ENCODE measurements at places on chromosomes 16 and 17. TPM values are rescaled to one million over a fixed set of nuclear protein-coding genes. Genes with fewer than 3 reads are reported as not detected.
A peak's percentile ranks its signal among the peaks of the same experiment; 100 is the strongest.

The CHST4 gene
- not detected for total RNA-seq

GRCh38 chr16:11239644-11240632 is 16.1 kb downstream of the SOCS1 start:
- DNase-seq = no peak

DNA sequence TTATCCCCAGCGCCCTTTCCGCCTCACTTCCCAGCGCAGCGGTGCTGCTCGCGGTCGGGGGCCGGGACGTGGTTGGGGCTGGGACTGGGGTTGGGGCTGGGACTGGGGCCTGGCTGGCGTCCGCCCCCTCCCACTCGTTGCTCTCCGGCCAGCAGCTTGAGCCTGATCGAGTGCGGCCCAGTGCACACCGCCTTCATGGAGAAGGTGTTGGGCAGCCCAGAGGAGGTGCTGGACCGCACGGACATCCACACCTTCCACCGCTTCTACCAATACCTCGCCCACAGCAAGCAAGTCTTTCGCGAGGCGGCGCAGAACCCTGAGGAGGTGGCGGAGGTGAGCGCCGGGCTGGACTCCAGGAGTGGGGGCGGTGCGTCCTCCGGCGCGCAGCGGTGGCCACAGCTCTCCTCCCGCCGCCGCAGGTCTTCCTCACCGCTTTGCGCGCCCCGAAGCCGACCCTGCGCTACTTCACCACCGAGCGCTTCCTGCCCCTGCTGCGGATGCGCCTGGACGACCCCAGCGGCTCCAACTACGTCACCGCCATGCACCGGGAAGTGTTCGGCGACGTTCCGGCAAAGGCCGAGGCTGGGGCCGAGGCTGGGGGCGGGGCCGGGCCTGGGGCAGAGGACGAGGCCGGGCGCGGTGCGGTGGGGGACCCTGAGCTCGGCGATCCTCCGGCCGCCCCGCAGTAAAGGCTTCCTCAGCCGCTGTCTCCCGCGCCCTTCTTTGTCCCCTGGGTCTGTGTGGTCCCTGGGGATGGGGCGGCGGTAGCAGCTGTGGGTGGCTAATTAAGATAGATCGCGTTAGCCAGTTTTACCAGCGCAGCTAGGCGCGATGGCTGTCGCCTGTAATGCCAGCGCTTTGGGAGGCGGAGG is 1.8 kb downstream of the HSD17B1 start:
- DNase-seq = peak; percentile 93

- DNase-seq = no peak
Observed at GRCh38 chr17:76388966-76389888, 4.8 kb downstream of the SPHK1 start.

DNA sequence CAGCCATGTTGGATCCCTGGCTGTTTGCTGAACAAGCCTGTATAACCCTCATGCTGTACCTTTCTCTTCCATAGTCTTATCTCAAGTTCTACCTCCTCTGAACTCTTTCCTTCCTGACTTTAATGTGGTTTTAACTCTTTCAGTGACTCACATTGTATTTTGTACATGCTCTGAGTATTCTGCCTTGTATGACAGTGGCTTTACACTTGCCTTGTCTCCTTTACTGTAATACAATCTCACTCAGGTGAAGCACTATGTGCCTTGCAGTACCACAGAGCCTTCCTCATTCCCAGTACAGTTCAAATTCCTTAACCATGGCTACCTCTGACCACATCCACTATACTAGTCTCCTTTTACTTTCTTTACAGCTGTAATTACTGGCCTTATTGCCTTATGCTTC is 14.1 kb downstream of the PSMD11 start:
- DNase-seq = no peak

DNA sequence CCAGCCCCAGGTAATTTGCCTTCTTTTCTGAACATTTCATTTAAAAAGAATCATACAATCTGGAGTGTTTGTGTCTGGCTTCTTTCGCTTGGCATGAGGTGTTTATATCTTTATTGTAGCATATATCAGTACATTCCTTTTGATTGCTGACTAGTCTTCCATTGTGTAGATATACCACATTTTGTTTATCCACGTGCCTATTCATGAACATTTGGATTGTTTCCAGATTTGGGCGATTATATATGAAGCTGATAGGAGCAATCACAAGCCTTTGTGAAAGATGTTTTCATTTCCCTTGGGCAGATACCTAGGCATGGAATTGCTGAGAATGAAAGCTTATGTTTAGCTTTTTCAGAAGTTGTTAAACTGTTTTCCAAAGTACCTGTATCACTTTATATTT is 120.3 kb downstream of the AATF start:
- DNase-seq = no peak

DNA sequence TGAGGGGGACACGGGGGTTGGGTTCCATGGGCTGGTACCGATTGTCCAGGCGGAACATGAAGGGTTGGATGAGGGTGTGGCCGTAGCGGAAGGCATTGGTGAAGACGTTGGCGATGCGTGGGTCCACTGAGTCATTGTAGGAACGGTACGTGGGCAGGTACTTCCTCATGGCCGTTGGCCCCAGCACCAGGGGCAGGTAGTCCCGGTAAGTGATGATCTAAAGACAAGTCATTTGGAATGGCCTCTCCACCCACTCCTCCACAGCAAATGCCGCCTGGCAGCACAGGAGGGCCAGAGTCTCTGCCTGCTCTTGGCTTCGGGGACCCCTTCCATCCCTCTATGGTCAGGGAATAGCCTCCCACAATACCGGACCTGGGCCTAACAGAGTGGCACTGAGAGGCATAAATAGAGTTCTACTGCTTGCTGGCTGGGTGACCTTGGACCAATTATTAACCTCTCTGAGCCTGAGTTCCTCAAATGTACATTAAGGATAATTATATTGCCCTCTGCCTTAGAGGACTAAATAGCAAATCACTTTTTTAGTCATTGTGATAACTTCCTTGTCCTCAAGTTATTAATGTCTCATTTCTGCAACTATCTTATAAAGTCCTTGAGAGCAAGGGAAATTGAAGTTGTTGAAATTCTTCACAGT is 7.2 kb downstream of the MPO start:
- no peak for DNase-seq

The TMEM238L gene
- total RNA-seq = not detected

The LDAF1 gene
- 143 TPM for total RNA-seq

DNA sequence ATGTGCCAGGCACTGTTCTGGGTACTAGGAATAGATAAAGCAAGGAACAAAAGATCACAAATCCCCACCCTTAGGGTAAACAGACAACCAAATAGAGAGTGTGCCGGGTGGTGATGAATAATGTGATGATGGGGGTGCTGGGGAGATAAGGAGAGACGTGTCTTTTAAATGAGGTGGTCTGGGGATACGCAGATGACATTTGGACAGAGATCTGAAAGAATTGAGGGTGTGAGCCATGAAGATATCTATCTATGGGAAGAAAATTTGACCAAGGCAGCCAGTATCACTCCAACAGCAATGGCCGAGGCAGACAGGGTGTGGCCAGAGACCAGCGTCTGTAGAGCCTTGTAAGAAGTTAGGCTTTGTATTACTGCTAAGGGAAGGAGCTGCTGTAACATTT is 165.3 kb downstream of the MRTFB start:
- no peak for DNase-seq

- DNase-seq = no peak
Observed at GRCh38 chr17:39756380-39757079, 18.8 kb downstream of the GRB7 start.

The CEMP1 gene
- total RNA-seq = not detected

The TMEM88 gene
- 32.6 TPM for total RNA-seq

- DNase-seq = no peak
Observed at GRCh38 chr17:57442401-57442823, 186.1 kb downstream of the MSI2 start.

The CDRT15 gene
- not detected for total RNA-seq

The OR3A3 gene
- total RNA-seq = not detected

The TBC1D3I gene
- total RNA-seq = 0.20 TPM

DNA sequence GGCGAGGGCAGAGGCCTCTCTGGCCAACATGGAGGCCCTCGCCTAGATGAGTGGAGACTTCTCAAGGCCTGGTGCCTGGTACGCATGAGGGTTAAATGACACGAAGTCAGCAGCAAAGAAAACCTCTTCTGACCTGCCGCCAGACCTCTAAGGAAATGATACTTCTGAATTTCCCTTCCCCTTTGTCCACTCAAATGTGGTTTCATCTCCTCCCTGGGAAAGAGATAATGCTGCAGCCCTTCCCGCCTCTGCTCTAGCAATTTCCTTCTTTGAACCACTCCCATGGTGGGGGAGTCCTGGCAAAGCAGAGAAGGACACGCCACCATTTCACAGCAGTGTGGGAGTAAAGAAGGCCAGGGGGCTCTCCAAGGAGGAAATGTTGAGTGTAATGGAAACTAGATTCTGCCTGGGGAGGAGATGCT is 65.7 kb upstream of the BCAR1 start:
- DNase-seq = no peak

- peak; percentile 97 for DNase-seq
Observed at GRCh38 chr17:8151641-8152111, 528 bp downstream of the PER1 start.

DNA sequence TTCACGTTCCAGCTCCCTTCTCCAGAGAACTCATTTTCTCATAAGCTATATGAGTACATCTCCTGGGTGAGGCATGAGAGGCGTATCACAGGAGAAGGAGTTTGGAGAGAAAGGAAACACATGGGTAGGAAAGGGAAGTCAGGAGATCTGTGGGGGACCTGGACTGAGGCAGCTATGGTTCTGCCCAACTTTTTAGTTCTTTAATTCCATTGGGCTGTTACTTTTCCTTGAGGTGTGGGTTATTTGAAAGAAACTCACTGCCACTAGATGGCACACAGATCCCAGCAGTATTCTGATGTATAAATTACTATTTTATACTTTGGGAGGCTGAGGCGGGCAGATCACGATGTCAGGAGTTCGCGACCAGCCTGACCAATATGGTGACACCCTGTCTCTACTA is 63.6 kb downstream of the NUP93 start:
- DNase-seq = no peak

The PLCG2 gene
- 5.2 TPM for total RNA-seq

DNA sequence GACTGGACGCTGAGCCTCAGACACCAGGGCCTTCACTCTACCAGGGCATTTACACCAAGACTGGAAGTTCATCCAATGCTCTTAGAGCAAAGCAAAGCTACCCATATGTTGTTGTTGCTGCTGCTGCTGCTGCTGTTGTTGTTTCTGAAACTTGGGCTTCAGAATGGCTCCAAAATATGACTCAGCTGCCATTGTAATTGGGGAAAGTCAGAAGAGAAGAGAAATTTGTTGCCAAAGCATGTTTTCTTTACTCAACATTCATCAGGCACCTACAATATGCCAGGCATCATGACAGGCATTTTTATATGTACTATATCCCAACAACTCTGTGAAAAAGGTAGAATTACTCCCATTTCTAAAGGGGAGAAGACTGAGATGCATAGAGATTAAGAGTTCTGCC is 11.9 kb downstream of the KRT32 start:
- no peak for DNase-seq

GRCh38 chr17:40026816-40027613 is 11.8 kb downstream of the CSF3 start:
- DNase-seq = peak; percentile 85

- DNase-seq = no peak
Observed at GRCh38 chr17:13650096-13650675, 48.5 kb upstream of the HS3ST3A1 start.

DNA sequence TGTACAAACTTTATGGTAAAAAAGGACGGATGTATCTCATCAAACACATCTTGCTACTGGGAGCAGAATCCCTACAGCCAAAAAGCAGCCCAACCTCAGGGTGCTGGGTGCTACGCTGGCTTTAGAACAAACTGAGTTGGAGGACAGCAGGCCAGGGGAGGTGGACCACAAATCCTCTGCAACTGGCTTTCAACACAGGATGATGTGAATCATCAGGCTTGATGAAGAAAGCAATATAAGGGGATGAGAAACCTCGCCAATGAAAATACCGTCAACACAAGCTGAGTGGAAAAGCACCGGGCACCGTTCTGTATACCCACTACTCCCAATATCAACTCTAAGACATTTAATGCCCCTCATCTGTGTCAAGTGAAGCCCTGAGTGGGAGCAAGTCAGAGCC is 14.3 kb downstream of the HBQ1 start:
- DNase-seq = no peak

DNA sequence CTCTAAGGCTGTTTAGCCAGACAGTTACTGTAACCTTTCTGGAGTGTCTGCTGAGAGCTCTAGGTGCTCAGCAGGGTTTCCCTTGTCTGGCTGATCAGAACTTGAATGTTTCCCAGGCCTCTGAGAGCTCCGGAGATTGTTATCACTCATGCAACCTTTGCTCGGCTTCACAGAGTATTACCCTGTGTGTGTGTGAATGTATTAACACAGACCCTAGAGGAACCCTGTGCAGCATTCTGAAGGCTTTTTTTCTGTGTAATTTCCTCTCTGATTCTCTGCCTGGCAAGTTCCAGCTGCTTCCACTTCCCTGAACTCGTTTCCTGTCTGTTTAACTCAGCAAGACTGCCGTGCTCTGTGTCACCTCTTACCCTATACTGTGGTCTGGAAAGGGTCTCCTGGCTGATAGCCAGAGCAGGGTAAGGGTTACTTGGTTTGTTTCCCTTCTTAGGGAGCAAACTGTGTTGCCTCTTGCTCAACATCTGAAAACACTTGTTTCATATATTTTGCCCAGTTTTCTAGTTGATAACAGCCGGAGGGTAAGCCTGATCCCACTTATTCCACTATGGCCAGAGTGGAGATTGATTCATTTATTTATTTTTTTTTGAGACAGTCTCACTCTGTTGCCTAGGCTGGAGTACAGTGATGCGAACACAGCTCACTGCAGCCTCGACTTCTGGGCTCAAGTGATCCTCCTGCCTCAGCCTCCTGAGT is 21.7 kb downstream of the PRMT7 start:
- no peak for DNase-seq

Measured in left ventricle myocardium superior (tissue), 1 donor.